ENCODE measurements at places on chromosomes 1 and 21.

DNA sequence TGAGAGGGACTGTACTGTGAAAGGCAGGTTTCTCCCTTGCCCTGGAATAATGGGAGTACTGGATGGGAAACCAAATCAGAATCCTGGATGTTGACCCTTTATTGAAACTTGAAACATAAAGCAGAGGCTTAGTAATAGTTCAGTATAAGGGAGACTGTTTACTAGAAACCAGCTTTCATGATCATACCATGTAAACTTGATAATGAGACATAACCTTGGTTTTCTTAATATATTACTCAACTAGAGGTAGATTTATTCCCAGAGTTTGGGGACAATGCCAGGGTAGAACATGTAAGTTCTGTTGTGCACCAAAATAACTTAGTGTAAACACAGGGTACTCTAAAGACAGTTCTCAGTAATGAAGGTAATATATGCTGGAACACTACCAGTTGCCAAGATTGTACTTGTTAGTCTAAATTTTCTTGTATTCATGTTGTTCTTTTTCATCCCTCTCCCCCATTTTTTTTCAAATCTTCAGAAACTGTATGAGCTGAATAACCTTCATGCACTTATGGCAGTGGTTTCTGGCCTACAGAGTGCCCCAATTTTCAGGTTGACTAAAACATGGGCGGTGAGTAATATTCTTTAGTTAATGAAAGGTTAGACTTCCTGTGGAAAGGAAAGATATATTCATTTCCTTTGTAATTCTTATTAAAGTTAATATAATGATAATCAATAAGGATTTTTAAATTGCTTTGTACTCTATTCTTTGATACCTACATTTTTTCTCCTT is 49.6 kb downstream of the ANGPTL1 start:
- no peak for DNase-seq

DNA sequence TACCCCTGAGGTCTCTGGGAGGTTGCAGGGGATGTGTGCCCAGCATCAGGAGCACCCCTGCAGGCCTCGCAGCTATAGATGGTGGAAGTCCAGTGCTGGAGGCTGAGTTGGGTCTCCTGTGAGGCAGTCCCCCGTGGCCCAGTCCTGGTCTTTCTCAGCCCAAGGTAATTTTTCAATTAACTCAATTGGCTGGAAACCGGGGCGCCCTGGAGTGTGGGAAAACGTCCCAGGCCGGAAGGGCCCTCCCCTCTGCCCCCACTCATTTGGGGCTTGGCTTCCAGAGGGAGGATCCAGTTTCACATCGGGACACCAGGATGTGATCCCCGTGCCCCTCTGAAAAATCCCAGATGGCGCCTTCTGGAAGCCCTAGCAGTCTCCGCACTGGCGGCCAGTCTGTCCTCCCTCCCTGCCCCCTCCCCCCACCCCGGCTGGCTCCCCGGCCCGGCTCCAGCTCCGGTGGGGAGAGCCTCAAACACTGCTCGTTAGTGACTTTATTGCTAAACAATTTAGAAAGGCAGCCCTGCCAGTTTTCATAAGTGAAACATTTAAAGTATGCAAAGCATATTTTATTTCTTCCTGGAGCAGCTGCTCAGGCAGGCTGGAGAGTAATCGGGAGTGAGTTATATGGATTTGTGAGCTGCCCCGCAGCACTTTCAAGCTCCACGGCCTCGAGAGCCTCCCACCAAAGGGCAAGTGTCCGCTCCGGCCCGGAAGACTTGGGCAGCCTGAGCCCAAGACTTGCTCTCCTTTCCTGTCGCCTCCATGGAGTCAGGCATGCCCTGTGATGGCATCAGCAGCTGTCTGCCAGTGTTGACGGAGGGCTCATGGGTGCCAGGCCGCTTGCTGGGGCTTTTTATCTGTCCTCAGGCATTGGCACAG is 208.2 kb upstream of the TMEM51 start:
- no peak for DNase-seq

- no peak for DNase-seq
Measured at GRCh38 chr21:31660591-31660990, 1.1 kb downstream of the SOD1 start.

GRCh38 chr21:45607021-45607908 is 36.3 kb upstream of the PCBP3 start:
- DNase-seq = no peak

- no peak for DNase-seq
Measured at GRCh38 chr1:226604560-226605317, 56.2 kb downstream of the STUM start.

GRCh38 chr1:174222166-174222949 is 63.0 kb downstream of the RABGAP1L start:
- DNase-seq = no peak

DNA sequence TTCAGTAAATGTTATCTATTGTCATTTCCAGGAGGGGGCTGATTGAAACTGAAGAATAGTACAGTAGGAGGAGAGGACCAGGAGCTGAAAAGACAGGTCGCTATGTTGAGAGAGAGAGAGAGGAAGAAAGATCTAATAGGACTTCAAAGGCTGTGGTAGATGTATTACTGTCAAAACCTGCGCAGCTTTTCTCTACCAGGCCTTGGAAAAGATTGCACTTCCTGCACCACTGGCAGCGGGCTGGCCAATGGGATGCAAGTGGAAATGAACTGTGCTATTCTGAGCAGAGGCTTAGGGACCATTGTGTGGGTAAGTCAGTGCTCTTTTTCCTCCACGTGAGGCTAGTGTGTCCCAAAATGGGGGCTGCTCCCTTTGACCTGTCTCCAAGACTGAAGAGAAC is 47.1 kb downstream of the MDM4 start:
- DNase-seq = no peak

GRCh38 chr1:229452956-229453801 is 19.3 kb upstream of the ACTA1 start:
- no peak for DNase-seq

GRCh38 chr1:17805869-17806684 is 50.9 kb downstream of the ACTL8 start:
- no peak for DNase-seq

- DNase-seq = no peak
Measured at GRCh38 chr1:93489756-93490155, 41.8 kb downstream of the FNBP1L start.

DNA sequence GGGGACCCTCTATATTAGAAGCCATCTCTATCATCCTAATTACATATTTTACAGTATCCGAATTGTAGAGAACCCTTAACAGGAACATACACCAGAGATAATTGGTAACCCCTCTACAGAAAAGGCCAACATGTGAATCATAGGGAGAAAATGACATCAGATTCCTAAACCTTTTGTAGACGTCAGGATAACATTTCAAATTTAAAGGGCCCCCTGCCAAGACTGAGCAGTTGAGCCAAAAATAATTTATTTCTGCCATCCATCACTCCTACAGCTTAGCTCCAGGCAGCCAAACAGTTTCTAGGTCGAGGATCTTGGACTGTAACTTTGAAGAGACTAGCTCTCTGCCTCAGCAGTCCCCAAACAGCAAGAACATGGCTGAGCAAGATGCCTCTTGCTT is 21.2 kb downstream of the ZNF697 start:
- no peak for DNase-seq

- DNase-seq = no peak
Measured at GRCh38 chr1:161182214-161182613, 4.9 kb upstream of the B4GALT3 start.

- no peak for DNase-seq
Measured at GRCh38 chr1:91894036-91894761, 8.2 kb upstream of the TGFBR3 start.

GRCh38 chr1:21704145-21704544 is 35.0 kb upstream of the RAP1GAP start:
- DNase-seq = no peak

GRCh38 chr1:53196017-53196484 is 573 bp upstream of the CPT2 start:
- DNase-seq = no peak

GRCh38 chr1:226814751-226815537 is 55.5 kb upstream of the PSEN2 start:
- DNase-seq = no peak

GRCh38 chr1:203454986-203455471 is 20.6 kb upstream of the PRELP start:
- DNase-seq = no peak

GRCh38 chr1:180301135-180301742 is 71.2 kb downstream of the LHX4 start:
- no peak for DNase-seq

GRCh38 chr1:119288751-119289150 is 79.8 kb upstream of the HAO2 start:
- DNase-seq = no peak

- no peak for DNase-seq
Measured at GRCh38 chr1:94654031-94654430, 112.5 kb upstream of the F3 start.

GRCh38 chr1:230105245-230105753 is 38.3 kb downstream of the GALNT2 start:
- DNase-seq = no peak

DNA sequence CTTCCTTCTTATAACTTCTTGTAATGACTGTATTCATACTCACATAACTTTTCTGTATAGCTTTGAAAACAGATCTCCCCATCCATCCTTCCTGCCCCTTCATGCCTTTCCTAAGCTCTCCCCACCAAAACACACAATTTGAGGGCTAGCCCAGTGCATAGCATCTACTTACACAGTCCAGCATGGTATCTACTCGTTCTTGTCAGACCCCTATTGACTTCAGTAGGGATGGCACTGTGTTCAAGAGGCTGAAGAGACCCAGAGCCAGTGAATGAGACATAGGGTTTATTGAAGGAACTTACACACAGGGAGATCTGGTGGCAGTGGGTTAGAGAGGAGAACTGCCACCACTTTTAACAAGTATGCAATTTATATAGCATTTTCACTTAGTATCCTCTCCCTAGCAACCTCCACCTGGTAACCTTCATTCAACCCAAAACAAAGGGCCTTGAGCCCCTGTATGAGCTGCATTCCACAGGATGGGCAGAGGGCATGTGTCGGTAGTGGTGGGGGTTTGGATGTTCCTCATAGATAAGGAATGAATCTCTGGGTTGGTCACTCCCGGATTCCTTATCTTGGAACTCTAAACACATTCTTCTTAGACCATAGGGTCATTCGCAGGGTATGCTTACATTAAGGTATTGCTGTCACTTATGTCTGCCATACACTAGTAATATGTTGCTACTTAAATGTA is 64.9 kb upstream of the GNG12 start:
- DNase-seq = no peak

DNA sequence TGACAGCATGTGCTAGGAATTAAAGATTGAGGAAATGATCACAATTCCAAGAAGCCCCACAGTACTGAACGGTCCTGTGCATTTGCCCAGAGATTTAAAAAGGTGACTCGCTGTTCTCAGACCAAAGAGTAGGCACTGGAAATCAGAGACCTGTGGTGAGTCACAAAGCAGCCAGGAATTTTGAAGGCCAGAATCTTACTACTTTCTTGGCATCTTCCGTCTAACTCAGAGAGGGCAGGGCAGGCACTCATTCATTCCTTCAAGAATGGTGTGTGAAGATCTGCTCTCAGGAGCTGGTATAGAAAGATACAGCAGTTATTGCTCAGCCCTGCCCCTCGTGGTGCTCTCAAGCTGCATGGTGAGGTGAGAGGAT is 57.9 kb downstream of the BRINP2 start:
- DNase-seq = no peak

- DNase-seq = no peak
Measured at GRCh38 chr1:66437136-66437401, 96.9 kb upstream of the SGIP1 start.

DNA sequence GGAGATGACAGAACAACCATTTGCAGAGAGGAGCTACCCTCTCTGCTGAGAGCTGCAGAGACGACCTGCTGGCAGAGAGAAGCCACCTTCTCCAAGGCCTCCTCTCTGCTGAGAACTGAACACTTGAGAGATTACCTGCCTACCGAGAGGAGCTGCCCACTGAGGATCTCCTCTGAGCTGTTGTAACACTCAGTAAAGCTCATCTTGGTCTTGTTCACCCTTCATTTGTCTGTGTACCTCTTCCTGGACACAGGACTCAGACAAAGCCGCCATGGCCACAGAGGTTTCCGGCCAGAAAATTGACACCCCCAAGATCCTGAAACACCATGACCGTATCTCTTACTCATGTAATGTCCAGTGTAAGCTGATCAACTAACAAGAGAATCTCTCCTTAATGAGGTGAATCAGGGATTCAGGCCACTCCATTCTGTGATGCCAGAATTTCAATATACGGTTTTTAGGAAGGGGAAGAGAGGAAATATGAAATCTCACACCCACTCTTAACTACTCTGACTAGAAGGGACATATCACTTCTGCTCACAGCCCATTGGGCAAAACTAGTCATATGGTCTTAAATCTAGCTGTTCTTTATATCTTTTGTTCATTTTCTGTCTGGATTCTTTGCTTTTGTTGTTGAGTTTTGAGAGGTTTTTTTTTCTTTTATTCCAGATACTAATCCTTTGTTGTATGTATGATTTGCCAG is 83.8 kb downstream of the RHOU start:
- DNase-seq = no peak

DNA sequence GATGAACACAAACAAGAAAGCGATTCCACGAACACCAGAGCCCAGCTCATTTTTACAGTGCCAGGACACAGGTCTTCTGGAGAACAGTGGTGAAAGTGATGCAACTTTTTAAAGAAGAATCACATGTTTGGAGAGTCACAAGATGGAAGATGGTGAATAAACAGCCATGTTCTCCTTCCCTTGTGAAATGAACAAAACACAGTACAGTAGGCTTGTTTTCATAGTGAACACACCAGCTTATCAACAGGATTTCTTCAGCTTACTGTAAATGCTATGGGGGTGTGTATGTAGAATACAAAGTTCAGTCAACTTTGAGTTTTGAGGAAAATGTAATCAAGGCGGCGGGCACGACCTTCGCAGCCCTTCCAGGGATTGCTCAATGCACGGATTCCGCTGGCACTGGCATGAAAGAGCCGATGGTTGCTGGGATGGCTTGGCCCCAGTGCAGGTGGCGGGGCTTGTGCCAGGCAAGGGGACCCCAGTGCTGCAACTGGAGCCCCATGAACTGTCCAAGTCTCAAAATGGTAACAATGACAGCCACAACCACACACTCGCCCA is 9.7 kb downstream of the TMPRSS3 start:
- no peak for DNase-seq

- no peak for DNase-seq
Measured at GRCh38 chr1:174114788-174115448, 44.4 kb upstream of the RABGAP1L start.

- DNase-seq = no peak
Measured at GRCh38 chr1:186535388-186536133, 74.6 kb upstream of the PDC start.

GRCh38 chr1:67540733-67541125 is 110.5 kb upstream of the SERBP1 start:
- no peak for DNase-seq

DNA sequence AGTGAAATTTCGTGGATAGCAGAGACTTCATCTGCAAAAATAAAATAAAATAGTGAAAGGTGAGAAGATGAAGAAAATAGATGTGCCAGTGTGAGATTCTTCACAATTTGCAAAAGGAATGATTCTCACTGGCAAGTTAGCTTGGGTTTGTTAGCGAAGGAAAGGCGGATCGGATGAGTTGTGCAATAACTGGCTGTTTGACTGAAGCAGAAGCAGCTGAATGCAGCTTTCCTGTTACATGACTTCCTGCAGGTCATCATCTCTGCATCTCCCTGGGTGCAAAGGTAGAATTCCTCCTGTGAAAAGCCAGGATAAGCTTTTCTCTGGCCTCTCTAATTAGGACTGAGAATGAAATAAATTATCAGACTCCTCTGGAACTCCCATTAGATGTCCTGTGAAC is 263.1 kb upstream of the CHRM3 start:
- DNase-seq = no peak

- DNase-seq = no peak
Measured at GRCh38 chr1:228852024-228852423, 116.7 kb downstream of the RHOU start.
